ENCODE measurements at places on chromosomes 11 and 22.

DNA sequence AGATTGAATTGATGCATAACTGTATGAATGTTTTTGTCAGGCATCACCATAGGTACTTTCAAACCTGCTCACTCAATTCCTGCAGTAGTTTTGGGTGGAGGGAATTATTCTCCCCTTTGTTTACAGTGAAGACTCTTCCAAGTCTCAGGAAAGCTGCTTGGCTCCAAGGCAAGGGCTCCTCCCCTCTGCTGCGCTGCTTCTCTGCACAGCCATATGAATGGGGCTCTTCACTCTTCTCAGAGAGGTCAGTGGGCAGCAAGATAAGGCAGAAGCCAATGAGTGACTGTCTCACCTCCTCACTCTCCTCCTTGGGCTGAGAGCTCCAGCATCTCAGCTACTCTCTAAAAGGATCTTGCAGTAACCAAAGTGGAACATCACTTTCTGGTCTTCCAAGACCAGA, 165.7 kb upstream of the TTC12 start:
- DNase-seq = no peak

DNA sequence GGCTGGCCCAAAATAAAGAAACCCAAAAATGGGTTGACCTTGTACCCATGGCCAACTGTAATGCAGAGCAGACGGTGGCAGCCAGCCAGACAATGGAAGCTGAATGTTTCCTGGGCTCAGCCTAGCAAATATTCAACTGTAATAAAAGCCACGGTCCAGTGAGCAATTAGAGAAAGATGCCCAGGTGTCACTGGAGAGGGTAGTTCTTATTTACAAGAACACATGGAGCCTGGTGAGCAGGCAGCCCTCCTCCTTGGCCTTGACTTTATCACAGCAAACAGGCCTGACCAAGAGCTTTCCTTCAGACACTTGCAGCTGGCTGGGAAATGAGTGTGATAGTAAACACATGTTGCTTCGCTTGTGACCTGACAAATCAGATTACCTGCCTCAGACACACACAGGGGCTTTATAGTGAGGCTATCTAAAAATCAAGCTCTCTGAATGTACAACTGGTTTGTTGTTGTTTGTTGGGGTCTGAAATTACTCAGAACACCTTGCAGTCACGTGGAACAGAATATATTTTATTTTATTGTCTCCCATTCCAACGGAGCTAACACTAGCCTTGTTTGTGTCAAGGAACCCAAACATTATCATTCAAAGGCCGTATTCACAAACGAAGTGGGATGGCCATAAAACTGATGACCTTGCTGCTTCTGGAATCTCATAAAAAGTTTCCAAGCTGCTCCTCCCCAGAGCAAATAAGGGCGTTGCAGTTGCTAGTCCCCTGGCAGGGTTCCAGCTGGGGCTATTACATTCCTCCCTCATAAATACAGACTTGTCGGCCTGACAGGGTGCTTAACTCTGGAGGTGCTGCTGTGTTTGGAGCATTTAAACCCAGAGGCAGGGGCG, 161.1 kb downstream of the BBOX1 start:
- peak; percentile 19 for DNase-seq

DNA sequence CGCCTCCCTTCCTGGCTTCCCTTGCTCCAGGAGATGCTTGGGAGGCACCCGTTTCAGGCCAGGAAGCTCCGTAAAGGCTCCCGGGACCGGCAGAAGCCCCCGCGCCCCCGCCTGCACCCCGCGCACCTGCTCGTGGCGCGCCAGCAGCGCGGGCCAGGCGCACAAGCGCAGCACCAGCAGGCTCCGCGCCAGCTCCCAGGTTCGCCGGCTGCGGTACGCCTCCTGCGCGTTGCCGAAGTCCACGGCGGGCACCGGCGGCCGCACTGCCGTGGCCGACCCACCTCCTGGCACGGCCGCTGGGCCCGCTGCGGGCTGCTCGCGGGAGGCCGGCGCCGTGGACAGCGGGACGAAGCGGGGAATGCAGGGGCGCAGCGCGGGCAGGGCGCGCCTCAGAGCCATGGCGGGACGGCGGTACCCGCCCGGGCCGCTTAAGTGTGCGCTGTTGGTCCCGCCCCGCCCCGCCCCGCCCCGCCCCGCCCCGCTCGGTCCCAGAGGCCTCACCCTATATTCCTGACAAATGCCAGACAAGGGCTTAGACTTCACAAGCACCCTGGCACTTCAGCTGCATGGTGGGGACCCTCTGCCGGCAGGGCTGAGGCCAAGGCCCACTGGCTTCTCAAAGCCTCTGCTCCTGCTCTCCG, at the start of gene PRODH:
PRODH (minus strand) TSS at position 405 of the 641 bp plus-strand sequence; CDS start at position 399, 6 bp downstream.
- no peak for DNase-seq

DNA sequence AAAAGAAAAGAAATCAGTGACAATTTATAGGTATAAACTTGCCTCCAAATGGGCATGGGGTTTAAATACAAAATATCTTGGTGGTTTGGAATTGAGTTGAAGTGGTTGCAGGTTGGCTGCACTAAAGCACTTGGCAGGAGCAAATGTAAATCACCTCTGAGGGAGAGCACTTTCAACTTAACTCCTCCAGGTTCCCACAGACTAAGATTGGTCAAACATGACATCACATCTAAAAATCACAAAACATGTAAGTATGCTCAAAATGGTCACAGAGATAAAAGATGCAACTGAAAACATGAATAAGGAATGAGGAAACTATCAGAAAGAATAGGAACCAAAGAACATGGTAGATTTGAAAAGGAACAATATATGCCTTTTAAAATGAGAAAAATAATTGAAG, 12.3 kb upstream of the SHANK3 start:
- no peak for DNase-seq

- no peak for DNase-seq
Observed at GRCh38 chr11:26837154-26837553, 115.3 kb upstream of the SLC5A12 start.

- no peak for DNase-seq
Observed at GRCh38 chr11:69896250-69896649, 77.0 kb upstream of the FGF3 start.

- peak; percentile 95 for DNase-seq
Observed at GRCh38 chr22:39343259-39344045, 6.3 kb upstream of the SYNGR1 start.

GRCh38 chr11:127412722-127413380, 412.3 kb upstream of the KIRREL3 start:
- DNase-seq = no peak

GRCh38 chr11:18106688-18107087, 806 bp upstream of the SAAL1 start:
- DNase-seq = no peak
